HTR-8/SVneo (cell line): ENCODE measurements at places on chromosomes 12 and 14.

GRCh38 chr14:87979689-87980088 lies 13.3 kb downstream of the GALC start:
- DNase-seq = no peak

DNA sequence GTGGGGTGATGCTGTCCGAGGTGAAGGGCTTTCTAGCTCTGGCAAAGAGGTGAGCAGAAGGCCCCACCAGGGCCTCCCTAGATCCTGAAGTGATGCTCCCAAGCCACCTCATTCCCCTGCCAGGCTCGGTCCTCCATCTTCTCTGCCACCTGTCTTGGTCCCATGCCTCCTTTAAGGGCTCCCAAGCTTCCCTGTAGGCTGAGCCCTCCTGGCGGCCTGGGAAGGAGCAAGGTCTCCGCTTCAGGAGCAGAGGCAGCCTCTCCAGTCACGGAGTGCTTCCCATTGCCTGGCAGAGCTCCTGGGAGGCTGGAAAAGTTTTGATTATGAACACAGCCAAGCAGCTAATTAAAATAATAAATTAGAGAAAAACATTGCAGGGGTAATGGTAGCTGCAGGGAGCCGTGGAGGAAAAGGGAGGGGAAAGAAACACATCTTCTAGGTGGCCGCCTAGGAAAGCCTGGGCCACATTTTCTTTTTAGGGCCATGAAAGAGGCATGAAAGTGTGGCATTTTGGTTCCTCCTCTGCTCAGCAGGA lies 160.0 kb upstream of the PRMT8 start:
- DNase-seq = no peak

DNA sequence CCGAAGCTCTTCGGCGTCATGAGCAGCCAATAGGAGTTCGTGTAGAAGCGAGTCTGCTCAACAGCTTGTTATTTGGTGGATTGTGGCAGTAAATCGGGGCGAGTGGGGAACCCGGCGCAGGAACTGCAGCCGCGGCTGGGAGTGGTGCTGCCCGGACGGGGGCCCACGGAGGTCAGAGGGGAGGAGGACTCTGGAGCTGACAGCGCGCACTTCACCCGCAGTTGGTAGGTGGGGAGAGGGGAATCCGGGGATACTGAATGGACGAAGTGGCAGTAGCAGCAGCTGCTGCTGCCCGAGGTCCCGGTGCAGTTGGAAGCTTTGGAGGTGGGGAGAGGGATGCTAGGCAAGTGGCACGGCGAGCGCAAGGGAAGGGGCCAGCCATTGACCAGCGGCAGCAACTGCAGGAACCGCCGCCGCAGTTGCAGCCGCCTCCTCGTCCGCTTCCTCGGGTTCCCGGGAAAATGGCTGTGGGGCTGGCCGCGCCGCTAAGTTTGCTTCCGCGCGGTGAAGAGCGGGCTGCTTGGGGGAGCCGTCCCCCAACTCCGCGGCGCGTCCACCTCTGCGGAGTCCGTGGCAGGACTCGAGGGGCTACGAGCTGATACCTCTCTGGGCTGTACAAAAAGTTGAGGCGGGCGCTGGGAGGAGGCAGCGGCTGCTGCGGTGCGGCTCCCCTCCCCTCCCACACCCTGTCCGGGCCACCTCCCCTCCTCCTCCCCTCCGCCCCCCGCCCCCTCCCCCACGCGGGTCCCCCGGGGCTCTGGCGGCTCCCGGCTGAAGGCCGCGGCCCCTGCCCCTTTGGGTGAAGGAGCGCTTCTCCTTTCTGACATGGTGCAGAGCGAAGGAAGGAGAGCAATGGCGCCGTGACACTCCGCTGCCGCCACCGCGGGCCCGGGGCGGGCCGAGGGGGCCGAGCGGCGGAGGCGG lies at the start of gene ARID4A:
ARID4A (plus strand) TSS at position 79 of the 924 bp plus-strand sequence. CDS start 1,300 bp downstream, outside the sequence.
- DNase-seq = peak; percentile 48

DNA sequence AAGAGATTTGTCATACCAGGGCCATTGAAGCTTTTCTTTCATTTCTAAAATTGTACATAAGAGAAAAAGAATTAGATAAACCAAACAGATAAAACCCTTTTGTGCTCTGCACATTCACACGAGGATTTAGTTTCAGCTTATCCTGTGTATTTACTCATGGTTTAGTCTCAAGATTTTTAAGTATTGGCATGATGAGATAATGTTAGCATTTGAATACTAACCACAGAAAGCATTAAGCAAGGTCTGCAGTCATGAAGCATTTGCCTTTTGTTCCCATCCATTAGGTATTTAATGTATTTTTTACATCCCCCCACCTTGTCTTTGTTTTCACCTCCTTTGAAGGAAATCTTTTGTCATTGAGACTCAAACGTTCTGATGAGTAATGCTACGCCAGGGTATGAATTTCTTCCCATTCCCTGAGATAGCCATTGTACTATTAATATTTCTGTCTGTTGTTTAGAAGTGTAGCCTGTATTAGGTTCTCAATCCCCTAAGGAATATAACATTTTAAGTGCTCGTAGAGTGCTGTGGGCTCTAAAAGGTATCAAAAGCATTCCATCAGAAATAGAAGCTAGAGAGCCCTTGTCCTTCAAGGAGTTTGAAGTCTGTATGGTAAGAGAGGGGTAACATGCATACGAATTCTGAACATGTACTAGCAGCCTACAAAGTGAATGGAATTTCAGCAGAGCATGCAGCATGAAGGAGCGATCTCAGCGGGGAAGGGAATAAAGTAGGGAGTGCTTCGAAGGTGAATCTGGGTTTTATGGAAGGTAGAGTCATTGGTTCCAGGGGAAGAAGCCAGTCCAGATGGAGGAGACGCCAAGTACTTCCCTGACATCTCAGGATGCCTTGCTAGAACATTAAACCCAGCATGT lies 22.3 kb downstream of the CRADD start:
- DNase-seq = no peak

DNA sequence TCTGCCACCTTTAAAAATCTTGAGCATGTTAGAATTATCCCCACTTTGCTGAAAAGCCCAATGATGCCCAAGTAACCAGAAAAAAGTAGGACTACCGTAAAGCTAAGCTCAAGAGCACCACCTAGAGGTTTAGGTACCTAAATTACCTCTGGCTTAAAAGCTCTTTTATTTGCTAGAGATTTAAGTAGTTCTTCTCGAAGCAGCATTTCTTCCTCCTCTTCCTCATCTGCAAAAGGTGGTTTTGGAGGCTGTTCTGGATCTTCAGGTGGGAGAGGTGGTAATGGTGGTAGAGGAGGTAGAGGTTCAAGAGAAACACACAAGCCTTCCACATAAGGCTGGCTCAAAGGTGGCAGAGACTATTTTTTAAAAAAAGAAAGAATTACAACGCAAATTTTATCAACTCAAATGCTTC lies 26.9 kb downstream of the ZFC3H1 start:
- DNase-seq = peak; percentile 30

DNA sequence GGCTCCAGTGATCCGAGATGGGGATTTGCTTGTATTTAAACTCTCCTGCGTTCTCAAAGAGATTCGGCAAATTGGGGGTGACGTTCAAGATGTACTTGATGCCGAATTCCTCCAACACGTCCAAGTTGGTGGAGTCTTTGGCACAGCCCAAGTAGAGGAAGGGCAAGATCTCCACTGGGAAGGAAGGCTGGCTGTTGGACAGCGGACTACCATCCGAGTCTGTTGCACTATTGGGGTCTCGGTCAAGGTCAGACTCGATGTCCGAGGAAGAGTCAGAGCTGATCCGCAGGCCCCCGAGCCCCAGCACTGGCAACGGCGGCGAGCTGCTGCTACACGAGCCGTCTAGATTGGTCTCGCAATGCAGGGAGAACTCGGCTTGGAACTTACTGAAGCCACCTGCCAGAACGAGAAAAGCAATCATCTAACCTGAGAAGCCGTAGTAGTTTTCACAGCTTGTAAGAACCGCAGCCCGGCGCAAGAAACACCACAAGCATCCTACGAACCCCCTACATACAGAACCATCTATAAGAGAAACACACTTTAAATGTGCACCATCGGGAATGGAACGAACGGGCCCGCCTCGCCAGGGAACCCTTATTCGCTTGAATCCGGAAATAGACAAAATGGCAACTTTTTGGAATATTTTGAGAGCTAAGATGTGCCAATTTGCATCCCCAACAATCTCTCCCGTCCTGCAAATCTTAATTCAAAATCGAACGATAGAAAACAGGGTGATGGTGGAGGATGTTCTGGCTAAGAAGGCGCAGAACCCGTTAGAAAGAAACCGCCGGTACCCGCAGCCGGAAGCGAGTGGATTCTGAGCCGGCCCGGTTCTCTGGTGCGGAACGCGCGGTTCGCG lies 1.4 kb downstream of the DUSP6 start:
- DNase-seq = no peak

- no peak for DNase-seq
Measured at GRCh38 chr14:73903028-73903427, 16.4 kb downstream of the ZNF410 start.

DNA sequence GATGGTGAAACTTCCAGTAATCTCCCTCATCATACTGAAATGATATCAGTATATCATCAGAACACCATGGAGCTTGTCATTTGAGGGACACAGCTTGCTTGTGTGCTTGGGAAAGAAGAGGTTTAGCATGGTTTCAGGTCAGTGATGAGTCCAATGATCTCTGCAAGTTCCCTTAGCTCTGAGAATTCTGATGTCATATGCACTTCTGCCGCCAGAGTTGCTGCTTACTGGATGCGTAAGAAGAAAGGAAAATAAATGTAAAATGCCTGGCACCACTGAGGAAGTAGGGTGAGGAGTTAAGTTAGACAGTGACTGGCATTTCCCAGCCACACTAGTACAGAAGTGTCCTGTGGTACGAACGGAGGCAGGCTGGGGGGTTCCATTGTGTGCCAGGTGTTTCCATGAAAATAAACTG lies 22.6 kb downstream of the PRKCH start:
- no peak for DNase-seq

GRCh38 chr12:563250-563781 lies 99.9 kb downstream of the NINJ2 start:
- DNase-seq = no peak

DNA sequence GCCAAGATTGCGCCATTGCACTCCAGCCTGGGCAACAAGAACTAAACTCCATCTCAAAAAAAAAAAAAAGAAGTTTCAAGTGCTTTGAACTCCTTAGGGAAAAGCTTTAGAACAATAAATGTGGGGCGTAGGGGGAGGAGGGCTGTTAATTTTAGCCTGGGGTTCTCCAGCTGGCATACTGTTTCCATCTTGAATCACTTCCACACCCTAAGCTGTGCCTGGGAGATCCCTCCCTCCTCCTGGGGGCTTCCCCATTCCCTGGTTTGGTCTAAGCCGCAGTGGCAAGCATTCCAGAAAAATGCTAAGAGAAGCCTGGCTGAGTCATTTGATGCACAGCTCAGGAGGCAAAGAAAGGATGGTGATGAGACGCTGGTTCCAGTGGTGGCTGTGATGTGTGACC lies 2.3 kb upstream of the ZNF384 start:
- no peak for DNase-seq

DNA sequence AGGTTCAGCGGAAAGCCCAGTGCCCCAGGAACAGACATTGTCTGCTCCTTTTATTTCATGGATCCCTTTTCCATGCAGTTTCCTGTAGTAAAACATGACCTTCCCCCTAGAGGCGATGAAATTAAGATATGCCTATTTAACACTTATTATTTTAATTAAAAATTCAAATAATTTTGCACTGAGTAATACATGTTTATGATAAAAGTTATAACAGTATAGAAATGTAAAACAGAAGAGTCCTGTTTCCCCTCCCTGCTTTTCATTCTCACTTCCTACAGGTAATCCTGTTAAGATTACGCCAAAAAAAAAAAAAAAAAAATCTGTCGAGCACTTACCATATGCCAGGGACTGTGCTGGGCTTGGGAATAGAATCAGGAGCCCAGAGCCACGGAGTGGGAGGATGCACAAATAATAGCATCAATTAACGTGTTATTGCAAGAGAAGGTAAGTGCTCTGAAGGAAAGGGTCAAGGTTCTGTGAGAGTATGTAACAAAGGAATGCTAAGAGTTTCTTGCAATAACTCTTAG lies 830 bp upstream of the LPCAT3 start:
- DNase-seq = no peak
